ENCODE measurements at places on chromosomes 7 and 10.

DNA sequence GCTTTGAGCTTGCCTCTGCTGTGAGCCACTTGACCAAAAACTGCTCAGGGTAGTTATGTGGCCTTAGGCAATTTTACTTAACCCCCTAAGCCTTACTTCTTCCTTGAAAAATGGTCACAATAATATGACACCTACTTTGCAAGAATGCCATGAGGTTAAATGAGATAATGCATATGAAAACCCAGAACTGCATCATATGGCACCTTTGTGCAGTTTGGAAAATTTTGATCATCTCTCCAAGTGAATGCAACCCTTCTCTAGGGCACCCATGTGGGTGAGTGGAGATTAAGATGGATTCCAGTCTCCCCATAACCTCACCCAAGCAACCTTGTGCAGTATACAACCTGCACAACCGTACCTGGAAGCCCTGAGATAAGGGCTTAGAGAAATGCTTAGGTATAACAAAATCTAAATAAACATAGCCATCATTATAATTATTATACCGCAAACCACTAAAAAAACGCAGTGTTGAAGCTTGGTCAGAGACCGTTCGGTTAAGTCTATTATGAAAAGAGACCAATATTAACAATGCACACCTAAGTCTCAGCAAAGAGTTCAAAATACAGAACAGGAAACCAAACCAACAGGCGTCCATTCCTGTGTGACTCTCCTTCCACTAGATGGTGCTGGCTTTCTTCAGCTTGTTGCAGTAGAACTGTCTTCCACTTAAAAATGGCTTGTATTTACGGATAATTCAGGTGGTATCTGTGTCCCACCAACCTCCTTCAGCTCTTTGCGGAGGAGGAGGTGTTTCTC, 21.0 kb upstream of the ASB15 start:
- no peak for DNase-seq

DNA sequence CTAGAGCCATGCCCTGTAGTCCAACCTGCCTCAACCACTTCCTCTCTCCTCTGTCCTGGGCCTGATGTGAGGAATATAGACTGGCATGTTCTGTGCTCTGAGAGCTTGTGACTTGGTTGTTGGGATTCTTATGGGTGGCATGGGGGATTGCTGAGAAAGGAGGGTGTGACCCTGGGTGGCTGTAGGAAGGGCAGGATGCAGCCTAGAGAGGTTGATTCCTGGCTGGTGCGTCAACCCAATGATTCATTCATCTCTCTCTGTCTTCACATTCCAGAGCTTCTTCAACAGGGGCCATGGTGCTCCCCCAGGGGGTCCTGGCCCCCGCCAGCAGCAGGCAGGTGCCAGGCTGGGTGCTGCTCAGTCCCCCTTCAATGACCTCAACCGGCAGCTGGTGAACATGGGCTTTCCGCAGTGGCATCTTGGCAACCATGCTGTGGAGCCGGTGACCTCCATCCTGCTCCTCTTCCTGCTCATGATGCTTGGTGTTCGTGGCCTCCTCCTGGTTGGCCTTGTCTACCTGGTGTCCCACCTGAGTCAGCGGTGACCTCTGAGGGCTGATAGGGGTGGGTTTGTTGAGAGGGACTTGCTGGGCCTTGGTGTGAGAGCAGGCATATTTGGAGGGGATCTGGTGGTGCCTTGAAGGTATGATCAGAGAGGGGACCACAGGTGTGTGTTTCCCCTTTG, 2.6 kb downstream of the FAM241B start:
- DNase-seq, result no peak

- no peak for DNase-seq
Observed at GRCh38 chr7:101669307-101669706, 40.2 kb upstream of the MYL10 start.

DNA sequence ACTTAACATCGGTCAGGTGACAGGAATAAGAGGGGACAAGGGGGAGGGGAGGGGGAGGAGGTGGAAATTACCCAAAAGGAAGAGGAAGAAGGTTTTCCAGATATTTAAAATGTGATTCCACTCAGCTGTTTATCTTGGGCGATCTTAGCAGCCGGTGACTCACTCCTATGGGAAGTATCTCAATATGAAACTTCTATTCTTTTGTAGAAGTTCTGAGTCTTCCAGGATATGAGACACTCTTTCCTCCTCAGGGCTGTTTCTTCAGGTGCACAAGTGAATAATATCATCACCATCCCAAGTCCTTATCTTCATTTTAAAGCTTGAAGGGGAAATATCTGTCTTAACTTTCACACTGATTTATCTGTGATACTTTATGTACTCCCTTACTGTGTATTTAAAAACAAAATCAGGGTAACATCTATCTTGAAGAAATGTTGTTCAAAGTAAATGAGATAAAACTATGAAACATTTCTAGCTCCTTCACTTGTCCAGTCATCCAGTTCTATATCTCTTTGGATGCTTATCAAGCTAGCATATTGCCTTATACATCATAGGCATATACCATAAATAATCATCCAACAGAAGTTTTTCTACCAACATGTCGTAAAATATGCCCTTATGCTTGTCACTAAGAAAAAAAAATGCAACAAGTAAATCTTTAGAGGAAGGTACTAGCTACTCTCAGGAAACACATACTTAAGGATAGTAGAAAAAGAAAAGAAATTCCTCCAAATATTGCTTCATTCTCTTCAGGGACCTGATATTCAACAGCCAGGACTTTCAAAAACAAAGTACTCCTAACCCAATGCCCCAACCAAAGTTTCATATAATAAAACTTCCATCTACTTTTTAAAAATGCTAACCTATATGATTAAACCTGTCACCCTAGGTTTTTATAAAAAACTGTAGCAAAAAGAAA, 13.7 kb downstream of the DOCK4 start:
- no peak for DNase-seq

DNA sequence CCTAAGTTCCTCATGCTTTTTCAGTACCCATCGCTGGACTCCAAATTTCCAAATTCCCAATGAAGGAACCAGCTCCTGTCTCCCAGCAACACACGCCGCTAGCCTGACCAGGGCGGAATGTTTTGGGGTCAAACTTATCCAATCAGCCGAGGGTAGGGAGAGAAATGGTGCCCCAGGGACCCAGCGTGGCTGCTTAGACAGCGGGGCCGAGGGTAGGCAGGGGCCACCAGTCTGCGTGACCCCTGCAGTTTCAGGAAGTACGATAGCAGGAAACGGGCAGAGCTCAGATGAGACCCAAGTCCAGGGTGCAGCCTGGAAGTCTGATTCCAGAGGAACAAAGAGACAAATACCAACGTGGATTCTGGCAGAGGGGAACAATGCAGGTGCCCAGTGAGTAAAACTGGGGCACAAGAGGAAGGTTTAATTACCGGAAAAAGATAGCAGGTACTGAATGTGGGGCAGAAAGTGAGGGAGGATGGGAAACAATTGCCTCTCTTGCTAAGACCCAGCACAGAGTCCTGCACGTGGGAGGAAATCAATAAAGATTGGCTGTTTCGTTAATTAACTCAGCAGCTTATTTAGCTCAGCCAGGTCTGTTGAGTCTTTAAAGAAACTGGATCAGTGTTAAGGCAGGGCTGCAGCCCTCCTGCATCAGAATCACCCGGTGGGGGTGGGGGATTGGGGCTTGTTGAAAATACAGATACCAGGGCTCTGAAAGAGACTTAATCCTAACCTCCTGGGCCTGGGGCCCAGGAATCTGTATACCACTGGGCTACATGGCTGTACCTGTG, 50.4 kb upstream of the NFE2L3 start:
- DNase-seq, result no peak

GRCh38 chr10:132664883-132665282, 121.1 kb downstream of the NKX6-2 start:
- no peak for DNase-seq

GRCh38 chr7:4876586-4876985, 6.9 kb downstream of the RADIL start:
- no peak for DNase-seq

- DNase-seq, result no peak
Observed at GRCh38 chr7:34758111-34758601, 100.1 kb downstream of the NPSR1 start.

DNA sequence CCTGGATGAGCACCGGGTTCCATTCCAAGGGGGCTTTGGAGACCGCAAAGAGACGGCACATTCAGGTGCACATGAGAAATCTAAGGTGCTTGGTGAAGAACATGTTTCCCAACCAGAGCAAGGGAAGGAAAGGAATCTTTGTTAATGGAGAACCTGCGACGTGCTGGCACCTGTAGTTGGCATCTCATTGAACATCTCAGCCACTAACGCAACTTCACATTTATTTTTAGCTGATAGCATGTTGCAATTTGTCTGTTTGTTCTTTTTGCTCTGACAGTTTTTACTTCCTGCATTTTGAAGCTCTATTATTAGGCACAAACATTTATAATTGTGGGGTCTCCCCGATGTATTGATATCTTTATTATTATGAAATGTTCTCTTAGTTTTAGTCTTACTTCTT, 316.7 kb downstream of the TCERG1L start:
- no peak for DNase-seq

DNA sequence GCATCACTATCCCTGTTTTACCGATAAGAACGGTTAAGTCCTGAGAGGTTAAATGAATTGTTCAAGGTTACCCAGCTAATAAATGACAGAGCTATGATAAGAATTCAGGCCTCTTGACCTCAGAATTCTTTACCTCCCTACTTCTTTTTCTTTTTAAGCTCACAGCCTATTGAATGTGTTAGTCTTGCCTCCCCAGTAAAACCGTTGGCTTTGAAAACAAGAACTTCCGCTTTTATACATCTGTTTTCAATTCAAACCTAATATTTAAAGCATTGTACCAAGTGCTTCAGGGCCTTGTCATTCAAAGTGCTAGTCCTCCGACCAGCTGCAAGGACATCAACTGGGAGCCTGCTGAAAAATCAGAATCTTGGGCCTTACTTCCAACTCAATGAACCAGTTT, 15.6 kb downstream of the SEC31B start:
- DNase-seq, result no peak

- no peak for DNase-seq
Observed at GRCh38 chr7:143199040-143199439, 15.8 kb downstream of the TAS2R39 start.

GRCh38 chr7:3239291-3239691, 61.8 kb upstream of the SDK1 start:
- DNase-seq, result no peak

DNA sequence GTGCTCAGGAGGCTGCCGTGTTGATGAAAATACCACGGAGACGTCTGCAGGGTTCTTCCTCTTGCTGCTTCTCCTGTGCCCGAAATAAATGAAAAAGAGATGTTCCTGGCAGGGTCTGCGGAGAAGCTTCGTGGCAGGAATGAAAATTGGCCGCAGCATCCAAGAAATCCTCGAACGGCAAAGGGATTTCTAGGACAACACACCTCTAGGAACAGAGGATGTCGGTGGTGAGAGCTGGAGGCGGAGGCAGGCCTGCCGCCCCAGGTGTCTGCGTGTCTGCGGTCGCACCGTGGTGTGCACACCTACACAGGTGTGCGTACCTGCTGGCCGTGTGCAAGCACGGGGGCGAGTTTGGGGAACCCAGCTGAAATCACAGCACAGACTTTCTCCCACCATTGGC, 43.4 kb downstream of the TMEM130 start:
- no peak for DNase-seq

DNA sequence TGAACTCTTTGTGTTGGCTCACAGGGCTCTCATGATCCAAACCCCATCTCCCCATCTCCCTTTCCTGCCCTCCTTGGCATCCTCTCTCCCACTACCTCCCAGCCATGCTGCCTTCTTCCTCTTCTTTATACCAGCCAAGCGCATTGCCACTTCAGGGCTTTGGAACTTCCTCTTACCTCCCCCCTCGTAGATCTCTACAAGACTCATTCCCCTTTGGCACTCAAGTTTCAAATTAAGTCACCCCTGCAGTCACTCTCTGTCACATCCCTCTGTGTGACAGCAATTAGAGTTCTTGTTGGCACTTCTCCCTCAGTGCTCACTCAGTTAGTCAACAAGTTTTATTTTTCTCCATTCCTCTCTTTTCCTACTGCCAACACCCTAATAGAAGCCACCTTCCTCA, 20.8 kb upstream of the NRP1 start:
- no peak for DNase-seq

DNA sequence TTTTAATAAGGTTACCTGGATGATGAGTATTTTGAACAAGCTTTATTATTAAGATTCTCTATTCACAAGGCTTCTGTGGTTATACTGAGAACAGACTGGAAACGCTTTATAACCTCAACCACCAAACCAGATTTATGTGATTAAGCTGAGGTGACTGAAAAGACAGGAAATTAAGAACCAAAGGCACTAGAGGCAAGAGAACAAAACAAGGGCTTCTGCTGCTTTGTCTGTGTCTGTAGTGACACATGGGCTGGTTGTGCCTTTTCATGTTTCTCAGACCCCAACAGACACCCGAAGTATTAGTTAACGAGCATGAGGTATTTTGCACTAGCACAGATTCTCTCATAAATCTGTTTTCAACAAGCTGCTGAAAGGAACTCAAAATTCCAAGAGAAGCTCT, 64.4 kb downstream of the RAPGEF5 start:
- DNase-seq, result no peak

GRCh38 chr10:71471957-71472365, 75.2 kb downstream of the CDH23 start:
- DNase-seq, result no peak

DNA sequence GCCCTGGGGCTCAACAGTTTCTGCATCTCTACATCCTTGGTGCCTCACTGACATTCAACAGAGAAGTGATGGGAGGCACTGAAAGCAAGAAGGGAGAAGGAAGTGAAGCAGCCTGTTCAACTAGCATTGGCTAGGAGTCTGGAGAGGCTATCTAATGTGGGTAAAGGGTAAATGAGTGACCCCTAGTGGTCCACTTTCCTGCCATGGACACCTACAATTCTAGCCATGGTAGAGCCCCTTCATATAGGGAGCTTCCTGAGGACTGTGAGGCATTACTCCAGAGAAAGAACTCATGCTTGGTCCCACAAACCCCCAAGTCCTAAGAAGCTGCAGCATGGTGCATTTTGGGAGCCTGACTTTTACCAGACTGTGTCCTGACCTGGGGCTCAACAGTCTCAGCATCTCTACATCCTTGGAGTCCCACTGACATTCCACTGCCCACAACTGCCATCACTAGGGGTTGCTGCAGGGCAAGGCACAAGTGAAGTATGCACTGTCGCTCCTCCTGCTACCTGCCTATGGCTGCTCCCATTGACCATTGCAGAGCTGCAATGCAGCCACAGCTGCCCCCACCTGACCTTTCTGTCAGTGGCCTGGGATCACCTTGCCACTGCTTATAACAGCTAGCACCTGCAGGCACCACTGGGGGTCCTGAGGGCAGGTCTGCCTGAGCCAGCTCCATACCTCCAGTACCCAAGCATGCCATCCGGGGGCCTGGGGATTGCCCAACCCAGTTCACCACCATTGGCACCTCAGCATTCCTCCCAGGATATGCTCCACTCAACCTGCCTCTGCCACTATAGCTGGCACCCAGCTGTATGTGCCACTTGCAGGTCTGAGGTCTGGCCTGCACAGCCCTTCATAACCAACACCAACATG, 44.1 kb upstream of the CDK6 start:
- no peak for DNase-seq

DNA sequence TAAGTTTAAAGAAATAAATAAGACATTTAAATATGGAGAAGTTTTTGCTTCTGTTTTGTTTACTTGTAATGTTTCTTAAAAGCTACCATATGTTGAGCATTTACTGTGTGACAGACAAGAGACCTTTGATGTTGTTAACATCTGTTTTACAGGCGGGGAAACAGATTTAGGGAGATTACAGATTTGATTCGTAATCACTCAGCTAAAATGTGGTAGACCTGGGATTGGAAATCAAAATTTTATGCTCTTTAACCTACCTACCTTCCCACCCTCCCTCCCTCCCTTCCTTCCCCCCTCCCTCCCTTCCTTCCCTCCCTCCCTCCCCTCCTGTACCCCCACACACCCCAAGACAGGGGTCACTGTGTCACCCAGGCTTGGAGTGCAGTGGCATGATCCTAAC, 11.7 kb downstream of the LCOR start:
- DNase-seq, result no peak

- DNase-seq, result no peak
Observed at GRCh38 chr7:107427462-107427861, 42.4 kb upstream of the GPR22 start.

All from stimulated activated CD4-positive, alpha-beta T cell treated with anti-CD3 and anti-CD28 coated beads, Interleukin-12 subunit alpha, Interleukin-12 subunit beta, amount 100 ng/mL, for 48 hours (primary cell).